ENCODE measurements at places on chromosomes 12 and 14.

GRCh38 chr12:119204671-119205285 is 26.0 kb downstream of the HSPB8 start:
- DNase-seq, result no peak

GRCh38 chr14:94480809-94481208 is 4.8 kb upstream of the SERPINA9 start:
- DNase-seq, result no peak

GRCh38 chr12:8629486-8630033 is 16.9 kb upstream of the AICDA start:
- no peak for DNase-seq

DNA sequence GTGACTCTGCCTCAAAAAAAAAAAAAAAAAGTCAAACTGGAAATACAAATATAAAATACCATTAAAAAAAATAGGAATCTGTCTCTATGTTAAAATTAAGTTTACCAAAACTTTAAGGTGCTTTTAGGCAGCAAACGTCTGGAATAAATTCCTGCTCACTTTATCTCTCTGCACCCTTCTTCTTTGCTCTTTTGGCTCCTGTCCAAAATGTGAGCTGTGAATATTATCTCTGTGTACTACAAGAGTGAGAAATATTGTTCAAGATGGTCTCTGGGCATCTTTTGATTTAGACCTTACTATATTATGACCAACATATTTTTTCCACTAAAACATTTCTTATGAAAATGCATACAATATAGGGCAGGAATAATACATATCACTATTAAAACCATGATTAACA is 63.7 kb downstream of the PUS7L start:
- peak; percentile 11 for DNase-seq

GRCh38 chr12:94435511-94435927 is 24.1 kb downstream of the CEP83 start:
- peak; percentile 69 for DNase-seq

- no peak for DNase-seq
Observed at GRCh38 chr12:89370850-89371249, 18.5 kb upstream of the DUSP6 start.
